CD4-positive, alpha-beta T cell treated with Interleukin-2 at 100 ng/mL for 4 hours (primary cell): ENCODE measurements at places on chromosomes 7 and 10.

DNA sequence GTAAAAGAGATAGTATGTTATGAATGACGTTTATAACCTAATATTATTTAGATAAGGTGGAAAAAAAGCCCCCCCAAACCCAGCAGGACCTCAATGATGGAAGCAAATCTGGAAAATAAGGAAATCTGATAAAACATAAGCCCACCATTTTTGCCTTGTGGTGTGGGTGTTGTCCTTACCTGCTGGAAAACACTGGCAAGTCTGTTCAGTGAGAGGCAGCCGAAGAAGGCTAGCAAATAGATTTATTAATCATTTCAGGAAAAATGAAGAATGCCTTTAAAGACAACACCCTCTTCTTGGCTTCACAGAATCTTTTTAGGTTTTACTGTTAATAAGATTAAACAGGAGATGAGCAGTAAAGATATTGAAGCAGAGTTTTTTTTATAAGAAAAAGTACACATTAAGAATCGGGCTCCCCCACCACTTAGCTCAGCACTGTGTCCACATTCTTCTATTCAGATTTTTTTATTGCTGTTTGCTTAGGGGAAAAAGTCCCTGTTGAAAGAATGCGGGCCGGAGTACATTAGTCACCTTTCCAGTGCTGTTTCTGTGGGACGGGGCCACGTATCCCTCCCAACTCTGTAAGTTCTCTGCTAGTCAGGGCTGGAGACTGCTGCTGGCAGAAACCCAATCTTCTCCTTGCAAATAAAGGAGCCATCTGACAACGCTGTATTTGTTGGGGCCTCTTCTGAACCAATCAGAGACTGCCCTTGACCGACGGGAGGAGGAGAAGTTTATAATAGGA lies 104.1 kb downstream of the EVX1 start:
- DNase-seq: no peak

DNA sequence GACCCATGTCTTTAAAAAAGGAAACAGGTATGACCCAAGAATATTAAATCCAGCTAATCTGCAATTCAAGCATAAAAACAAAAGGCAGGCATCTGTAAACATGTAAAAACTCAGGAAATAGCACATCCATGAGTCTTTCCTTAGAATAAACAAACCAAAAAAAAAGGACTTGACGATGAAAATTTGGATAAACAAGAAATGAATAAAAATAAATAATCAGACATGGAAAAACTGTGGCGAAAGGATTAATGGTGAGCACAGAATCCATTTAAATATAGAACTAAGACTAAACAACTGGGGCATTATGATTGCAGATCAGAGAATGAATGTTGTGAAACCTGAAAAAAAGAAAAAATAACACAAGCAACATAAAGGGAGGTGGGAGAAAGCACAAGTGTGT lies 170.1 kb downstream of the DOCK4 start:
- DNase-seq: no peak

- no peak for DNase-seq
Observed at GRCh38 chr10:11143242-11143641, 125.6 kb downstream of the CELF2 start.

DNA sequence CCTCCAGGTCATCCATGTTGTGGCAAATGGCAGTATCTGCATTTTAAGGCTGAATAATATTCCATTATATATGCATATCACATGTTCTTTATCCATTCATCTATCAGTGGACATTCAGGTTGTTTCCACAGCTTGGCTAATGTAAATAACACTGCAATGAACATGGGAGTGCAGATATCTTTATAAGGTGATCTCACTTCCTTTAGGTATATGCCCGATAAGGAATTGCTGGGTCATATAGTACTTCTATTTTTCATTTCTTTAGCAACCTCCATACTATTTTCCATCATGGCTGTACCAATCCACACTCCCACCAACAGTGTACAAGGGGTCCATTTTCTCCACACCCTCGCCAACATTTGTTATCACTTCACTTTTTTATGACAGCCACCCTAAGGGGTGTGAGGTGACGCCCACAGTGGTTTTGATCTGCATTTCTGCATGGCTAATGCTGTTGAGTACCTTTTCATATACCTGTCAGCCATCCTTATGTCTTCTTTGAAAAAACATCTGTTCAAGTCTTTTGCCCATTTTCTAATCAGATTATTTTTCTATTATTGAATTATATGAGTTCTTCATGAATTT lies 18.9 kb downstream of the ABI1 start:
- DNase-seq: no peak

DNA sequence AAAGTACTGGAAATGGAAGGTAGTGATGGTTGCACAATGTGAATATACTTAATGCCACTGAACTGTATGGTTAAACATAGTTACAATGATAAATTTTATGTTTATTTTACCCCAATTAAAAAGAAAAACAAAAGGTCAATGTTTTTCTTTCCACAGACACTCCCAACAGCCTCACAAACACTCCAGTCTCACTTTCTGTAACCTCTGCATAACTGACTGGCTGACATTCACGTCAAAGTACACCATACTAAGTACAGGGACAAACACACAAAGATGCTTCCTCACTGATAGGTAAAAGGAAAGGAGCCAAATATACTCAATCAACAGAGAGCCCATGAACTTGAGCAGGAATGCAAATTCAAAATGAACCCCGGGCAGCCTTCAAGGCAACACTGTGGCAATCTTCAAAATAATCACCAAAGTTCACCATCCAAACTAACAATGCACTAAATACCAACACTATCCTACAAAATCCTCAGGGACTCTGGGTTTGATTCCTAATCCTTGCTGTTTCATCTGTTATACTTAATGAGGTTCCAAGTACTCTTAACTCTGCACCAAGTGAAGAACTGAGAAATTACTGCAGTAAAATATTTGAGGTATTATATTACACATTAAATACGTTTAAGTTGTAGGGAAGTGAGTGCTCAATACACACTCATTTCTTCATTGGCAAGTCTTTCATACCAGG lies 90.8 kb downstream of the ARMH3 start:
- DNase-seq: no peak

- DNase-seq: no peak
Observed at GRCh38 chr10:88896994-88897853, 17.2 kb downstream of the STAMBPL1 start.

GRCh38 chr7:26964156-26964808 lies 99.9 kb upstream of the SKAP2 start:
- no peak for DNase-seq

DNA sequence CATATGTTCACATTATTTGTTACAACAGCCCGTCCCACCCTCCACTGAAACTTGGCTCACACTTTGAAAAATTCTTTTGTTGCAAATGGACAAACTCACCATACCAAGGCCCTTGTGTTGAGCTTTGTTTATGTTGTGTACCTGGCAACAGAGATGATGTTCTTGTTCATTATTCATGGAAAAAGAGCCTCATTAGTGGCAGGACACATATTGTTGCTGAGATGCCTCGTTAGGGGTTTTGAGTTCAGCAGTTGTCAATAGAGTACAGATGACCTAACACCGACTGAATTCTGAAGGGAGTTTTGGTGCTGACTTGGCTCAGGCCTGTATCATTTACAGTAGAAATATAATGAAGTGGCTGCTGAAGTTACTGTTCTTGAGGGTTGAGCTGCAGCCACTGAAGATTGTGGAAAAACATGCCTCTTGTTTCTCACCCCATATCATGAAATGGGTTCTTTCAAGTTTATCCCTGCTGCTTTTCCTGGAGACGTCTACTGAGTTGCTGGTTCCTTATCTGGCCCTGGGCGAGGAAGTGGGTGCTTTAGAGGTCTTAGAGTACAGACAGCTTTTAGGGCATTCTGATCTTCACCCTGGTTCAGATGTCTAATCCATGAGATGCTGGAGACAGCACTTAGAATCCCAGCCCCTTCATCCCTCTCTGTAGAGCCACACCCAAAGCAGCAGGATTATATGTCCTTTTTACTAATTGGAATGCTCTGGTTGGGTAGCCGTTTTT lies 149.7 kb downstream of the WNT2 start:
- no peak for DNase-seq
